ENCODE measurements at places on chromosomes 6 and 20. TPM values are rescaled to one million over a fixed set of nuclear protein-coding genes. Genes with fewer than 3 reads are reported as not detected.

- DNase-seq: no peak
Observed at GRCh38 chr20:8860011-8860495, 208.8 kb upstream of the PLCB4 start.

The HDGFL1 gene
- not detected for total RNA-seq

- no peak for DNase-seq
Observed at GRCh38 chr6:126180585-126180984, 159.3 kb upstream of the CENPW start.

GRCh38 chr6:138972226-138972665 is 15.8 kb downstream of the REPS1 start:
- DNase-seq: no peak

The PKHD1 gene
- total RNA-seq: 1.3 TPM

DNA sequence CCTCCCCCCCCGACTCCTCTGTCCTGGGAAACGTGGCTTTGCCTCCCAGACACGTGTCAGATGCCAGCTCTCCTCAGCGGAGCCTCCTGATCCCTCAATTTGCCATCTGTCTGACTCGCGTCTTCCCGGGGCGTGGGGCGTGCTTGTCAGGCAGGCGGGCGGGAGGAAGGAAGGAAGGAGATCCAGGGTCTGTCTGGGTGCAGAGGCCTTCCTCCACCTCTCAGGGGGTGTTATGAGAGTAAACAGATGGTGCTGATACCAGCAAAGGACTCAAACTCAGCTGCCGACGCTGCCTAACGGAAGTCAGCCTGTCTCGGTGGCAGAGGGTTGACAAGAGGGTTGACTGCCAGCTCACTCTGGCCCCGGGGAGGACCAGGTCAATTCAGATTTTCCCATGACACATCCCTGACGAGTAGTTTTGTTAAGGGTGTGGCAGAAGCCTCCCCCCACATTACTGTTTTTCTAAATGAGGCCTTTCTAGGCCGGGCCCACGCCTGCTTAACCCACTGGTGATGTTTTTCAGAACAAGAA is 17.0 kb downstream of the UQCC2 start:
- no peak for DNase-seq

- DNase-seq: no peak
Observed at GRCh38 chr20:61821735-61822134, 243.9 kb downstream of the TAF4 start.

DNA sequence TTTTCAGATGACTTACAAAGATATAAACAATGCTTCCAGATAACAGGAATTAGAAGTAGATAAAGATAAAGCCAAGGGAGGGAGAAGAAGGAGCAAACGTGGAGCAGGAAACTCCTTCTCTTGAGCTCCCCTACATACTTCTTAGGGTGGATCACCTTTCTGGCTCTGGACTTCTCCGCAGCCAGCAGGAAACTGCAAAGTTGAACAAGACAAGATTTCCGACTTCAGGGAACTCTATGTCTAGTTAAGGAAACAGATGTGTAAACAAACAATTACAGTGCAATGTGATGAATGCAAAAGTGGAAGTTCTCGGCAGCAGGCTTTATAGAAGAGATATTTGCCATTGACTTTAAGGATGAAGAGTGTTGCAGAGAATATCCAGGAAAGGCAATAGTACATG is 134.0 kb upstream of the MARCKS start:
- DNase-seq: no peak

The GTPBP2 gene
- total RNA-seq: 83.8 TPM

GRCh38 chr6:10901770-10902169 is 14.9 kb downstream of the SYCP2L start:
- no peak for DNase-seq

The C4B gene
- 6.6 TPM for total RNA-seq

DNA sequence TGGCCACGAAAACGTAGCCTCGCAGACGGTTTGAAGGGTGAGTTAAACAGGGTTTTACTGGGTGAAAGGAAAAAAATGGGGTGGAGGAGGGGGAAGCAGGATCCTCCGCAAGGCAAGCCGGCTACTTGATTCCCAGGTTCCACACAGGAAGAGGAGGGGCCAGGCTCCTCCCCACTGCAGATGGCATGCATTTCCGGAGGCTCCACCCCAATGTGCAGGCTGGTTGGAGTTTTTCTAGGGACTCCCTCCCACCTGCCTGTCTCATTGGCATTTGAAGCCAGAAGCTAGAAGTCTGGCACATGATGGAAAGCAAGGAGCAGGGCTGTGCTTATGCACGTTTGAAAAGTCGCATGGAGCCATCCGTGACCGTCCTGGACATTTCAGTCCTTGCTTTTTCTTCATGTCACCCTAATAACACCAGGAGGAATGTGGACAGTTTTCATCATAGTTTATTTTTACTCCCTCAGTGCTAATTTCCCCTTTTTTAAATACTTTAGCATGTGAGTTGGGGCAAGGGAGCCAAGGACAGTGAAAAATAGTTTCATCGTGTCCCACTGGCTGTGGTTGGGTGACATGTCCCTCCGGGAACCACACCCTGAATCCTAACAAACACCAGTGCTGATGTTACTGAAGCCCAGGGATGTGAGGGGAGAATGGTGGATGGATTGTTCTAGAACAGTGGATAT is 100.1 kb upstream of the INSM1 start:
- no peak for DNase-seq

GRCh38 chr6:167768471-167769215 is 58.1 kb upstream of the AFDN start:
- no peak for DNase-seq

The OPN5 gene
- 0.09 TPM for total RNA-seq

The PRICKLE4 gene
- total RNA-seq: 4.9 TPM

The HLA-DQB2 gene
- total RNA-seq: not detected

The DYNLRB1 gene
- 185 TPM for total RNA-seq

- DNase-seq: no peak
Observed at GRCh38 chr6:125431971-125432370, 130.2 kb upstream of the HDDC2 start.

DNA sequence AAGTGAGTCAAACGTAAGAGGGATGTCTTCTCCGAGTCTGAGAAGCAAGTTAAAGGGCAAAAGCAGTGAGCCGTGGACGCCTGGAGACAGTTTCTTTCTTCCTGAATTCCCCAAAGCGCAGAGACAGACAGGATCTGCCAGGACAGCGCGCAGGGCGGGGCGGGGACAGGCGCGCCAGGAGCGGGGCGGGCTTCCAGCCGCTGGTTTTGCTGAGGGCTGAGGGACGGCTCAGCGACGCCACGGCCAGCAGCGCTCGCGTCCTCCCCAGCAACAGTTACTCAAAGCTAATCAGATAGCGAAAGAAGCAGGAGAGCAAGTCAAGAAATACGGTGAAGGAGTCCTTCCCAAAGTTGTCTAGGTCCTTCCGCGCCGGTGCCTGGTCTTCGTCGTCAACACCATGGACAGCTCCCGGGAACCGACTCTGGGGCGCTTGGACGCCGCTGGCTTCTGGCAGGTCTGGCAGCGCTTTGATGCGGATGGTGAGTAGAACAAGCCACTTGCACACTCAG is at the start of gene SCGN:
Gene SCGN (plus strand): TSS at position 209 of the 509 bp plus-strand sequence. CDS start 189 bp downstream, at position 398.
- peak; percentile 69 for DNase-seq

DNA sequence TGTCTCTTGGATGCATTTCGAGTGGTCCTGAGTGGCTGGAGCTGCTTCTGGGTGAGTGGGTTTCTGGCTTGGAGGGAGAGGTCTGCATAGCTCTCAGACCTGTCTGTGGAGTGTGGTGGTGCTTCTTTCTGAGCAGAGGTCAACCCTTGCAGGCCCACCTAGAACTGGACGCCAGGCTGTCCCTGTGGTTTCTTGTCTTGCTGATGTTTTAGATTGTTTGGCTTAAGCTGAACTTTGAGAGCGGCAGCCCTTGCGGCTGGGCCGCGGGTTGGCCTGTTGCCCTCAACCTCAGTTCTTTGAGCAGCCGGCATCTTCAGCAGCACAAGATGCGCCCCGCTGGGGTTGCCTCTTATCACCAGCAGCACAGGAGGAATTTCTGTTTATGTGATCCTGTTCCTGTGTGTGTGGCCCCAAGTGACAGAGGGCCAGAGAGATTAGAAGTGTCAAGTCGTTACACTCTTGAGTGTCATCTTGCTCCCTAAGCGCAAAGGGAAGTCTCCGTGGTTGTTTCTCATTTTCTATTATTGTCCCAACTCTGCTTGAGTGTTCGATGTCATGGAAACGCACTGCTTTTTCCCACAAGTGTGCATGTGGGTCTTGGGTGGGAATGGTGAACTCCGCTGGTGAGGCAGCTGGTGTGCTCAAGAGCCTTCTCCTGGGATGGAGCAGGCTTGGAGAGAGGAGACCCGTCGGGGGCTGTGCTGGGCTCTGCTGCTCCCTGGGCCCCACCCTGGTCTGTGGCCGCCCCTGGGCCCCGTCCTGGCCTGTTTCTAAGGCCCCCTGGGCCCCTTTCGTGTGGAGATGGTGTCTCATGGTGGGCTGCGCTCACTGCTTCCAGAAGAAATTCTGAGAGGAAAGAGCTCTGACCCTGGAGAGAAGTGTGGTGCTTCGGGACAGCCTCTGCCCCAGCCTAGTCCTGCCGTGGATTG is 20.1 kb upstream of the SLC22A1 start:
- DNase-seq: no peak

DNA sequence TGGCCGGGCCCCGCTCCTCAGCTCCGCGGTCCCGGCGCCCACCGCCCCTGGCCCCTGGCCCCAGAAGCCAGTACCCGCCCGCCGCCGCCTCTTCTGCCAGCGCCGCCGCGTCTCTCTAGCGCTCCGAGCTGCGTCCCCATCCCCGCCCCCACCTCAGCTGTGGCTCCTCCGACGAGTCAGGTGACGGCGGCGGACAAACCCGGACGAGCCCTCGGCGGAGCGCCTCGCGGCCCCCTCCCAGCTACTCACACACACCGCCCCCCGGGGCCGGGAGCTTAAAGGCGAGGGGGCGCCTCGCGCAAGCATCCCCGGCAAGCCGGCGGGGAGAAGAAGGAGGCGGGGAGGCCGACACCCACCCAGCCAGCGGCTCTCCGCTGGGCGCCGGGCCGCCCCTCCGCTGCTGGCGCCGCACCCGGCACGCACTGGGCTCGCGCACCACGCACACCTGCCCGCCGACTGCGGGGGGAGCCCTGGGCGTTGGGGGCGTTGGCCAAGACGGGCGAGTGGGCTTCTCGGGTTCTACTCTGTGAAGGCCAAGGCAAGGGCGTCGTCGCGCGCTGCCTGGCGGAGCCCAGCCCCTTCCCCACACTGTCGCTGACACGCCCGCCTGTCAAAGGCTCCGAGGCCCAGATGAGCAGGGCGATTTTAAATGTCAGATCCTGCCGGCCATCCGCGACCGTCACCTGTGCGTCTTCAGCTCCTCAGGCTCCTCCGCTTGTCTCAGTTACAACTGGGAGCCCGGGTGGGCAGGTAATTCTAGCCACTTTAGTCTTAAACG is at the start of gene SNAP91:
Gene SNAP91 (minus strand): TSS at position 132 of the 778 bp plus-strand sequence. CDS start 1,174 bp downstream, outside the sequence.
- peak; percentile 53 for DNase-seq

DNA sequence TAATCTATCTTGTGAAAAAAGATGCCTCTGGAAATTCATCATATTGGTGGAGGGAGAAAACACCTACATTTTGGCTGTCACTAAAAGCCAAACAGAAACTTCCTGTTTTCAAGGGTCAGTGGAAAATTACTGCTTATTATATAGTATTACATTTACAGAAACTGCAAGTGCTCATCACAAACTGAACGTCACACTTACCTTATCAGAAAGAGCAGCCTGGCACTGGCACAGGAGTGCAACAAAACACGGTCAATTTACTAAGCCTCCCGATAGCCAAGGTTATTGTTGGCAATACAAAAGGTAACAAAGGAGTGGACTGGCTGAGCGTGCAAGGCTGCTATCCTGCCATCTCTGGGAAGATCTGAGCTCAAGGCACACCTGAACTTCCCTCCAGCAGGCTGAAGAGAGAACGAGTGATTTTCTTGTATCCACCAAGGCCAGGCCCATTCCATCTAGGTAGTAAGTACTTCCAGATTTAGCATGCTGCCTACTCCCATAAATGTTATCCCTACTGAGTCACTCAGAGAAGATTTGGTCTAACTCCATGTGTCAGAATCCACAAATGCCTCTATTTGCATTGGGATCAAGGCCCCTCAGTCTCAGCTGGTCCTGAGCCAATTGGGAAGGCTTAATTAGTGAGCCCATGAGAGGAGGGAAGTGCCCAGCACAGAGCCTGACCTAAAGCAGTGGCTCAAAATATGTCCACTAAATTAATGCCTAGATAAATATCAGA is 399.8 kb downstream of the BTBD9 start:
- no peak for DNase-seq

GRCh38 chr6:25122001-25122400 is 157.2 kb upstream of the CARMIL1 start:
- no peak for DNase-seq

GRCh38 chr6:94196891-94197290 is 777.5 kb upstream of the EPHA7 start:
- DNase-seq: no peak

- DNase-seq: no peak
Observed at GRCh38 chr20:3890398-3890751, 1.2 kb downstream of the PANK2 start.

- no peak for DNase-seq
Observed at GRCh38 chr6:11013721-11014070, 30.4 kb downstream of the ELOVL2 start.

- no peak for DNase-seq
Observed at GRCh38 chr6:12151433-12151820, 138.7 kb upstream of the EDN1 start.

GRCh38 chr6:30548375-30548774 is 7.9 kb downstream of the GNL1 start:
- DNase-seq: no peak

The FOXF2 gene
- not detected for total RNA-seq

- no peak for DNase-seq
Observed at GRCh38 chr6:55069132-55069781, 105.1 kb upstream of the HCRTR2 start.

DNA sequence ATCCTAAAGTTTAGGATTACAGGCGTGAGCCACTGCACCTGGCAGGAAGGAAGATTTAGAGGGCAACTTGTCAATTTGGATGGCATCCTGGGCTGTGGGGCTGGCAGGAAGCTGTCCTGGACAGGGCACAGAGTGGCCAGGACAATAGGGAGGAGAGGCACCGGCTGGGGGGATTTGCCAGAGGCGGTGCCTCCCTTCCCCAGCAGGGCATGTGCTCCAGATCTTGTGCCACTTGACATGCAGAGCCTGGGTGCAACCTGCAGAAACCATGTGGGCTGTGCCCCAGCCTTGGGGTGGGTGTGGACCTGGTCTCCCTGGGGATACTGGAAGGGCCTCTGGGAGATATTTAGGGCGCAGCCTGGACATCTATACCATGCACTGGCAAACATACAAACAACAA is 58.6 kb upstream of the EEF1A1 start:
- DNase-seq: no peak

The BTN1A1 gene
- total RNA-seq: 1.6 TPM

The PAX1 gene
- 3.3 TPM for total RNA-seq

DNA sequence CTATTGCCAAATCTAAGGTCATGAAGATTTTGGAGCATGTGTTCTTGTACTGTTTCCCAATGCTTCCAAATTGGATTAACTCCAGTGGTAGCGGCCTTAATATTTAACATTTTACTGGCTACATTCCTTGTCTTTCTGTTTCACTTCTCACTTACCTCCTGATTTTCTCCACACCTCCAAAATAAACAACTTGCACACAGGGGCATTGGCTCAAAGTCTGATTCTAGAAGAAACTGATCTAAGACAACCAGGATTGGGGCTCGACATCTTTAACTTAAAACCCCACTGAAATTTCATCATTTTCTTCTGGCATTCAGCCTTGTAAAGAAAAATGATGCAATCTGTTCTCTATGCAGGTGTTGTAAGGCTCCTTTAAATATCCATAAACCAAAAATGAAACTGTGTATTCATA is 557.9 kb upstream of the ID4 start:
- DNase-seq: no peak
